NCI-H748 treated with DMSO at 0.1 percent for 48 hours (cell line): ENCODE measurements at places on chromosomes 13 and 19.
A peak's percentile ranks its signal among the peaks of the same experiment; 100 is the strongest.

DNA sequence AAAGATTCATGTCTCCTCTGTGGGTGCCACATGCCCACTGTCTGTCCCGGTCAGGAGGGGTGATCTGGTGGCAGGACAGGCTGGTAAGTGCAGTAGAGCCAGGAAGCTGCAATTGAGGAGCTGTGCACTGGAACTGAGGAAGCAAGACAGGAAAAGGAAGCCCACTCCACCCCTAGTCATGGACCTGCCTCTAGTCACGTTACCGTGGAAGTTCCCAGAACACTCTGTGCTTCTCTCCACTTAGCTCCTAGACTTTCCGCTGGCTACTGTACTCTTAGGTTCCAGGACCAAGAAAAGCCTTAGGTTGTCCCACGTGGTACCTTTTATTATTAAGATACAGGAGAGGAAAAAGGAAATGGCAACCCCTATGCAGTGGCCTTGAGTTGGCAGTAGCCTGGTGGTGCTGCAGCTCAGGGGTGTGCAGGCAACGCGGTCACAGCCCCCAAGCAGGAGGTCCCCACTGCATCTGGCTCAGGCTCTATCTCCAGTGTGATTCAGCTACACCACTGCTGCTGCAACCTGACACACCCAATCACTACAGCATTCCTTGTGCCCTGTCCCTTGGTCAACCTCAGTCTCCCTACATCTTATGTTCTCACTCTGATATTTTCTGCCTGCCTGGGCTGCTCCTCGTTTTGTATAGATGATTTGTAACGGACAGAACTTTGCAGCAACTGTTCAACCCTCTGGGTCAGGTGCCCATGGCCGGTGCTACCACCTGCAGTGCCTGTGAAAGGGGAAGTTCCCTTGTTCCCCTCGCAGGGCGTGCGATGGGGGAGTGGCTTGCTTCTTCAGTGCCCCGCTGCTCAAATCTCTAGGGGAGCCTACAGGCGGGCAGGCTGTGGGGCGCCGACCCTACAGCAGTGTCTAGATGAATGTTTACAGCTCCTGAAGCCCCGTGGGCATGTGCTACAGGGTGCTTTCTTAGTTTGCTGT, 24.4 kb upstream of the GPR12 start:
- no peak for DNase-seq

DNA sequence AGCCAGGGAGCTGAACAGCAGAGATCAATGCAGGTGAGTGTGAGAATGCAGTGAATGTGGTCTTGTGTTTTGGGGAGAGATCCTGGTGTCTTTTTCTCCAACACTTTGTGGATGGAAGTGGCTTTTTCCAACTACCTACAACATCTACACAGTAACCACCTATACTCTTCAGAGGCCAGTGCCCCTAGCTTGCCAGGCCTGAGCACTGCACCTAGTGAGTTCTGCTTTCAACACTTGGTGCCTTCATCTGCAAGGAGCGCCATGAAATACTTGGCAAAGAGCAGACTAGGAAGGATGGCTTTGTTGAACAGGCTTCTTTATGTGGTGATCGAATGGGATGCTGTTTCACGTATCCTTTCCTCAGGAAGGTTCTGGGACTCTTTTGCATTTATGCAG, 21.3 kb upstream of the HMGB1 start:
- DNase-seq = no peak

DNA sequence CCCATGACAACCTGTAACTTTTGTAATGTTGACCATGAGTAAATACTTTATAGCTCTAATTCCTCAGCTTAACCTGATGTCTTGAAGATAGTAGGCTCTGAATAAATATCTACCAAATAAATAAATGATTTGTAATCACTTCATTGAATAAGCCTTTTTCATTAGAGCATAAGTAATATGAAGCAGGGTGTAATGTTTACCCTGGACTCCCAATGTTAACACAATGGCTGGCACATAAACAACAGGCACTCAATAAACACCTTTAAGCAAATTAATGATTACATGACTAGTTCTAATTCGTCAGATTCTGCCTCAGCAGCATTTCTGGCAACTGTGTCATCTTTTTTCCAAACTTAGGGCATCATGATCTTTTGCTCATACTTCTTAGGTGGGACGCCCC, 396.3 kb downstream of the LIG4 start:
- DNase-seq = no peak

- peak; percentile 41 for DNase-seq
Measured at GRCh38 chr19:10424011-10424637, 3.8 kb downstream of the PDE4A start.

DNA sequence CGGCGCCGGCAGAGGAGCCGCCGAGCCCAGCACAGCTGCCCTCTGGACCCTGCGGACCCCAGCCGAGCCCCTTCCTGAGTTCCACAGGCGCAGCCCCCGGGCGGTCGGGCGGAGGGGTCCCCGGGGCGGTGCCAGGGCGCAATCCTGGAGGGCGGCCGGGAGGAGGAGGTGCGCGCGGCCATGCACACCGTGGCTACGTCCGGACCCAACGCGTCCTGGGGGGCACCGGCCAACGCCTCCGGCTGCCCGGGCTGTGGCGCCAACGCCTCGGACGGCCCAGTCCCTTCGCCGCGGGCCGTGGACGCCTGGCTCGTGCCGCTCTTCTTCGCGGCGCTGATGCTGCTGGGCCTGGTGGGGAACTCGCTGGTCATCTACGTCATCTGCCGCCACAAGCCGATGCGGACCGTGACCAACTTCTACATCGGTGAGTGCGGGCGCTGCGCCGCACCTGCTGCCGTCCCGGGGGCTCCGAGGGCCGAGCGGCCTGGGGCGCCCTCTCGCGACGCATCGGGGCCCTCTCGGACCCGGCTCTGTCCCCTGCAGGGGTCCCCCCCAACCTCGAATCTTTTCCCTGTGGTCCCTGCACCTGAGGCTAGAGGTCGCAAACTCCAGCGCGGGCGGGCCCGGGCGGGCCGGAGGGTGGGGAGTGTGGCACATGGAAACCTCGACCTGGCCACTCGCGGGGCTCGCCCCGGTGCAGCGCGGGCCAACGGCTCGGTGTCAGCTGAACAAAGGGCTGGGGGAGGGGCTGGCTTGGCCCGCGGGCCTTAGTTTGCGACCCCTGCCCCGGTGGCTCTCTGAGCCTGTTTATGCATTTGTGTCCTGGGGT, at the start of gene KISS1R:
KISS1R (plus strand) TSS at position 11 of the 829 bp plus-strand sequence; CDS start at position 181, 170 bp downstream.
- DNase-seq = peak; percentile 24

GRCh38 chr13:34357435-34358232, 539.7 kb downstream of the RFC3 start:
- DNase-seq = no peak

GRCh38 chr13:97258801-97259200, 36.7 kb downstream of the MBNL2 start:
- no peak for DNase-seq

DNA sequence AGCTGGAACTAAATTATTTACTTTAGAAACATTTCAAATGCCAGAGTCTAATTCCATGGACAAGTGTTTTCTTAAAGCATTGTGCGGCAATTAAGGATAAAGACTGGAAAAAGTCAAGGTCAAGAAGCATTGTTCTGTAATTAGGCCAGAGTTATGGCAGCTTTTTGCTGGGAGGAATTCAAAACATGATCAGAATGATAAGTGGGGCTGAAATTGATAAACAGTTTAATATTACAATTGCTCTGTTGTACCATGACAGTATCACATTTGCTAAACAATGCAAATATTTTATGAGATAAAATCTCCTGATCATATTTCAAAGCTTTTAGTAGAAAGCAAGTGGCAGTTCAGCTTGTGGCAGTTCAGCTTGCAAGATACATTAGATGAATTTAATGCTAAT, 513.7 kb downstream of the GPC6 start:
- DNase-seq = peak; percentile 34

GRCh38 chr19:16327501-16327900, 2.9 kb downstream of the KLF2 start:
- DNase-seq = no peak

GRCh38 chr19:18848878-18849661, 17.3 kb downstream of the UPF1 start:
- no peak for DNase-seq

DNA sequence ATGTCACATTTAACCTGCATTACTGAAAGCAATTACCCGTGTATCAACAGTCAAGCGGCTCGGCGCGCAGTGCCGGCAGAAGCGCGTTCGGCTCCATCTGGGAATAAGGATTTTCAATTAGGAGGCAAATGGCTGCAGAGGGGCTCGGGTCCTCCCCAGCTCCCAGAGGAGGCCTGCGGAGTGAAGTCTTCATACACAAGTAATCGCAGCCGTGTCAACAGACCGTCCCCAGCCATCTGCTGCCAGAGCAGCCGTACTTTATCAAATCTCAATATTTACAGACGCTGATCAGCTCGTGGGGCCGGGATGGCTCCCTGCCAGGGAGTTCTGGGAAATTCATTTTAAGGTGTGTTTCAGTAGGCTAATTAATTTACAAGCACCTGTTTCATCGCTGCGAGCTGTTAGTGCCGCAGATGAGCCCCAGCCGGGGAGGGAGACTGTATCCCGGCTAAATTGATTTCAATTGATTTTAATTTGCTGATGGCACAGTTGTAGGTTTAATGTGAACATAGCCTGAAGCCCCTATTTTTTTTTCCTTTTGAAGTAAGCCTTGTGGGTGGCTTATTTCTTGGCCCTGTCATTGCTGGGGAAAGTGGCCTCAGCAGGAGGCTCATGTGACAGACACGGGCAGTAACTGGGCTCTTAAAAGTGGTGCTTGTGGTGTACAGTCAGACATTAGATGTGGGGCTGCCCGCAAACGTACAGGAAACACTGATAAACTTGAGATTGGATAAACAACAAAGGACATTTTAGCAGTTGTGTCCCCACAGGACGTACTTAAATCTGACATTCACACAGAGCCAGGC, 252.7 kb downstream of the TEX29 start:
- peak; percentile 99 for DNase-seq

GRCh38 chr13:43996221-43996620, 116.5 kb downstream of the LACC1 start:
- no peak for DNase-seq

GRCh38 chr13:40438999-40439797, 227.2 kb downstream of the FOXO1 start:
- no peak for DNase-seq

- no peak for DNase-seq
Measured at GRCh38 chr19:52200044-52200443, 10.2 kb downstream of the PPP2R1A start.

DNA sequence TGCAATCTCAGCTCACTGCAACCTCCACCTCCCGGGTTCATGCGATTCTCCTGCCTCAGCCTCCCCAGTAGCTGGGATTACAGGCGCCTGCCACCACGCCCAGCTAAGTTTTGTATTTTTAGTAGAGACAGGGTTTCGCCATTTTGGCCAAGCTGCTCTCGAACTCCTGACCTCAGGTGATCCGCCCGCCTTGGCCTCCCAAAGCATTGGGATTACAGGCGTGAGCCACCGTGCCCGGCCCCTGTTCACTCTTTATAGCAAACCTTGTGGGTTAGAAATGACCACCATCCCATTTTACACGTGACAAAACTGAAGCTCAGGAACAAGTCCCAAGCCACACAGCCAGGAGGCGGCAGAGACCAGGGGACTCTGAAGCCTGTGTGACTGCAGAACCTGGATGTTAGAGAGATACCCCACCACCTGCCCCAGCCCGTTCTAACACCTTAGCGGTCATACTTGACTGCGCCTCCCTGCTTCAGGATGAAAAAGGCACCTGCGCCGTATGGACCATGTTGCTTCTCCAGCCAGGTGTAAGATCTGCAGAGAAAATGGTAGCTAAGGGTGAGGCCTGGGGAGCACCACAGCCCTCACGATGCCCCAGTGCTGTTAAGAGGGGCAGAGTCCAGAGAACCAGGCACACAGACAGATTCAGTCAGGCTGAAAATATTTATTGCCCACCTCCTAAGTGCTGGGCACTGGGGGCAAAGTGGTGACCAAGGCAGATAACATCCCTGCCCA, 3.6 kb downstream of the DMAC2 start:
- no peak for DNase-seq

- DNase-seq = no peak
Measured at GRCh38 chr13:77176350-77176749, 149.4 kb upstream of the FBXL3 start.

- DNase-seq = no peak
Measured at GRCh38 chr19:14066134-14066533, 4.3 kb upstream of the PALM3 start.

DNA sequence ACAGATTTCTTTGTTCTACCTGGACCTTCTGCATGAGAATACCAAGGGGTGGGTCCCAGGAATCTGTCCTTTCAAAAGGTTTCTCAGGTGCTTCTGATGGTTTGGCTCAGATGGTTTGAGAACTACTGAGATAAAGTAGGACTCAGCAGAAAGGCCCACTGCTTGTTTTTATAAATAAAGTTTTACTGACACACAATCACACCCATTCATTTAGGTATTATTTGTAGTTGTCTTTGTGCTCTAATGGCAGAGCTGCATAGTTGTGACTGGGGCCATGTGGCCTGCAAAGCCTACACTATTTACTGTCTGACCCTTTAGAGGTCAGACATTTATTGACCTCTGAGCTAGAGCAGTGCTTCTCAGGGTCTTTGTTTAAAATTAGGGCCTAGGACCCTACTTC, 17.6 kb downstream of the EDDM13 start:
- DNase-seq = no peak

DNA sequence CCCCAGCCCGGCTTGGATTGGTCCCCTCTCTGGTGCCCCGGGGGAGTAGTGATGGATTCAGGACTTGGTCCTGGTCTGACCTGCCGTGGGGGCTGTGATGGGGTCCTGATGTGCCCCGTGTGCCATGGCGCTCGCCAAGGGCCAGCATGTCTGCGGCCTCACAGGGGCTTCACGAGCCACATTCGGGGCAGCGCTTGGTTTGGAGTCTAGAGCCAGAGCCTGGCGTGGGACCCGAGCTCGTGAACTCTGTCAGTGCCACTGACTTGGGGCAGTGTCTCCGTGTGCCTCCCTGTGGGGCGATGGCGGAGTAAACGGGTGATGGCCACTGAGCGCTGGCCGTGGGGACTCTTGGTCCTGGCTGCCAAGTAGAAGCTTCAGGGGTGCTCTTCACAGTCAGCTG, 17.1 kb downstream of the KDM4B start:
- DNase-seq = no peak

GRCh38 chr19:48962029-48962848, 2.9 kb upstream of the FTL start:
- no peak for DNase-seq

DNA sequence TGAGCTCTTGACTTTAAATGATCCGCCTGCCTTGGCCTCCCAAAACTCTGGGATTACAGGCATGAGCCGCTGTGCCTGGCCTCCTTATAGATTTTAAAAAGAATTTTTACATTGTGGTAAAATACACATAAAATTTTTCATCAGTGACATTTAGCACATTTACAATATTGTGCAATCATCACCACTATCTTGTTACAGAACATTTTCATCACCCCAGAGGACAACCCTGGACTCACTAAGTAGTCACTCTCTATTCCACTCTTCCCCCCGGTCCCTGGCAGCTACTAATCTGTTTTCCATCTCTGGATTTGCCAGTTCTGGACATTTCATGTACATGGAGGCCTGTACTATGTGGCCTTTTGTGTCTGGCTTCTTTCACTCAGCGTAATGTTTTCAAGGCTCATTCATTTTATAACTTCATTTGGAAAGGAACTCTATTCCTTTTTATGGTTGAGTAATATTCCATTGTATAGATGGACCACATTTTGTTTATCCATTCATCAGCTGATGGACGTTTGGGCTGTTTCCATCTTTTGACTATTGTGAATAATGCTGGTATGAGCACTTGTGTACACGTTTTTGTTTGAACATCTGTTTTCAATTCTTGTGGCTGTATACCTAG, 19.9 kb downstream of the MEGF8 start:
- DNase-seq = no peak
